ENCODE measurements at places on chromosomes 5 and 9.

GRCh38 chr9:84439250-84439649, 98.7 kb upstream of the SLC28A3 start:
- no peak for DNase-seq

GRCh38 chr5:136037001-136037705, 8.4 kb downstream of the TGFBI start:
- DNase-seq, result peak; percentile 45

GRCh38 chr5:141434006-141434405, 3.7 kb downstream of the PCDHGA12 start:
- no peak for DNase-seq

DNA sequence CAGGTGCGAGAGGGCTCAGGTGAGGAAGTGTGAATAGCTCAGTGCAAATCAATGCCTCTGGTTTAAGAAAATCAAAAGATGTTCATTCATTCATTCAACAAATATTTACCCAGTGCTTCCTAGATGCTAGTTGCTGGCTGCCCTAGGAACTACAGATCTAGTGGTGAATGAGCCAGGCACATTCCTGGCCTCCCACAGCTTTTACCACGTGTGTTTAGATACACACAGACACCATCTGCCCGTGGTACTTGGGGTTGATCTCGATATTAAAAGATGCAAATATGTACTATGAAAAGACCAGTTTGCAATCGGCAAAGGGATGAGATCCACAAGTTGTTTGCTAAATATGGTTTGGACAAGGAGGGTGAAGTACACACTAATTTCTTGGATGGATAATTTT, 78.2 kb downstream of the GTF3C4 start:
- DNase-seq, result no peak

DNA sequence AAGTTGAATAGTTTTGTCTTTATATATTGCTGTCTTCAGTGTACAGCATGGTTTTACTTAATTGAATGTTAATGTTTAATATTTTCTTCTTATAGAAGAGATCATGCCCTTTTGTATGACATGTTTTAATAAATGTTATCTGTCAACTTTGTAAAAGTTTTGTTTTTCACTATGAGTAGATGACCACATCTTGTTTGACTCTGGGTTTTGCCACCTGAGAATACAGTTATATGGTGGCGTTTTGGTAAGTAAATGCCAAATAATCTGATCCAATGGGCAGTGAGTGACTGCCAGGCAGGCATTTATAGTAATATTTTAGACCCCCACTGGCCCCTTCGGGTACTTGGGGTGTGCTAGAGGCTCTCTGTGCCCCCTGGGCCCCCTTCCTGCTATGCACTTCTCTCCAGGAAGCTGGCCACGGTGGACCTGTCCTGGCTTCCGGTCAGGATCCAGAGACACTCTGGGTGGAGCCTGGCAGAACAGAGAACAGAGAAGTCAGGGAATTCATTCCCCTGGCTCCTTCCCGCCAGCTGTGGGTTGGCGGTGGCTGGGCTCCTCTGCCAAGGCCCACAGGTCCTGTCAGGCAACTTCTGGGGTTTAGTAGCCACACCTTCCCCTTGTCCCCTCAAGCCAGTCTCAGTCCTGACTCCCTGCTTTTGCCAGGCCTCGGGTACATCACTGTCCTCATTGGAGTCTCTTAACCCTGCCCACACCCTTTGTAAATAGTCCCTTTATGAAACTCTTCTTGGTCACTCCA, 22.2 kb upstream of the ZBTB34 start:
- no peak for DNase-seq

DNA sequence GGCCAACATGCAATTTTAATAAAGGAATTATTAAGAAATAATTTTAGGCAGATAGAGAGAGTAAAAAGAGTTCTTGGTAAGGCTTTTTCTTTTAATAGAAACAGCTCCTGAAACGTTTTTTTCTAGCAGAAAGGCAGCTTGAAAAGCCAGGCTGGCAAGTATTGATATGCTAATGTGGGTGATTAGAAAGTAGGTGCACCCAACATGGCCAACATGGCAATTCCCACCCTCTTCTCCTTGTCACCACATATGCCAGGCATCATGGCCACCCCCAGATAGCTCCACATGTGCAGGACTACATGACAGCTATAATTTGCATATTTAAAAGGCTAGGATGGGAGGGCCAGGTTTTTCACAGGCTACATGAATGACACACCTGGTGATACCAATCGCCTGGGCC, 615.2 kb downstream of the PTPRD start:
- DNase-seq, result no peak

DNA sequence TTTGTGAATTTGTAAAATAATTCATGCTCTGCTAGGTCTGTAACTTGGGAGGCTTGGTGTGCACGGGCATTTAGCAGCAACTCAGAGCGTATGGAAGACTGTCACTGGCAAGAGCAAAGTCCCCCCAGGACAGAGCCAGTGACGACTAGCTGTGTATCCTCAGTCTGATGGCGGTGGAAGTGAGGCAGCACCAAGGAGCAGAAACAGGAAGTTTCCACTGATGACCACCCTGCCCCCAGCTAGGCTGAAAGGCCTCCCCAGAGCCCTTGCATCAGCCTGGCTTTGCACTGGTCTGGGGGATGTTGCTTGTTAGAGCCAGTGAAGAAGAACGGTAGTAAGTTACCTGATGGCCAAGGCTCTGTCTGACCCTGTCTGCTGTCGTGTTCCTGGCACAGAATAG, 66.8 kb upstream of the ABL1 start:
- peak; percentile 77 for DNase-seq

- no peak for DNase-seq
These were observed 243.4 kb upstream of the RAI14 start for GRCh38 chr5:34412736-34413135.

DNA sequence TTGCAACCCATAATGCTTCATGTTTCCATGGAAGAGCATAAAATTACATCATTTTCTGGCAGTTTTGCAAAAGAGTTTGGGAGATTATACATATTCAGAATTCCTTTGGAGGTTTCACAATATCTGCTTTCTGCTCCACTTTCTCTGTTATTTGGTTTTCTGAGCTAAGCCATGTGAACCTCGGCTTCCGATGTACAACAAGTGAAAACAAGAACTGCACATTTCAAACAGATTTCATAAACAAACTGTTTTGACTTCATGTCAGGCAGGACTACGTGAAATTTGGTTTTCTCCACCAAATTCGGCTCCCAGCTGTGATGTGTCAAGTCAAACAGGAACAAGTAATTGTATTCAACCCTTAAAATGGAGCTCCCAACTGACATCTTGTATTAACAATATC, 609.8 kb downstream of the IRX1 start:
- DNase-seq, result no peak

GRCh38 chr9:22052376-22052945, 43.4 kb upstream of the CDKN2B start:
- no peak for DNase-seq

DNA sequence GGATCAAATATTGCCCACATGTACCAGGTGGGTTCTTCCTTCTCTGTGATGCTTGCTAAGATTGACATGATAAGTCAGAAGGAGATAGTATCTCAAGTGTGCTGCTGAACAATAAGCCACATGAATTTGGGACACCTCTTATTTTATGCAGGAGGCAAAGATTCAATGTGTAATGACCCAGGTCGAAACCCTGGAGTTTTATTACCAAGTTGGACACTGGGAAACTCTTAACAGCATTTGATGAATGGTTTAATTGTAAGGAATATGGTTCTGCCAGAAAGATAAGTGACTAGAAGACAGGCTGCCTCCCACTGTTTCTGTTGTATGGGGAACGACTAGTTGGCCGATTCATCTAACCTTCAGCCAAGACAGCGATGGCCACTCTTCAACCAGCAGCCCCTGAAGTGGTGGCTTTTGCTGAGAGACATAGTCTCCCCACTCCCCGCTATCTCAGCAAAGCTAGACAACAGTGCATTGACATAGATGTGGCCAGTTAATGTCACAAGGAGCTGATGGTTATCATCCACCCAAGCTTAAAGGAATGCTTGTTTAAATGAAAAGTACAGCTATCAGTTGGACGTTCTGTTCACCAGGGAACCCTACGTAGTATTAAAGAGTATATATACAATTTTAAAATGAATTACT, 407.7 kb downstream of the KDM4C start:
- no peak for DNase-seq

DNA sequence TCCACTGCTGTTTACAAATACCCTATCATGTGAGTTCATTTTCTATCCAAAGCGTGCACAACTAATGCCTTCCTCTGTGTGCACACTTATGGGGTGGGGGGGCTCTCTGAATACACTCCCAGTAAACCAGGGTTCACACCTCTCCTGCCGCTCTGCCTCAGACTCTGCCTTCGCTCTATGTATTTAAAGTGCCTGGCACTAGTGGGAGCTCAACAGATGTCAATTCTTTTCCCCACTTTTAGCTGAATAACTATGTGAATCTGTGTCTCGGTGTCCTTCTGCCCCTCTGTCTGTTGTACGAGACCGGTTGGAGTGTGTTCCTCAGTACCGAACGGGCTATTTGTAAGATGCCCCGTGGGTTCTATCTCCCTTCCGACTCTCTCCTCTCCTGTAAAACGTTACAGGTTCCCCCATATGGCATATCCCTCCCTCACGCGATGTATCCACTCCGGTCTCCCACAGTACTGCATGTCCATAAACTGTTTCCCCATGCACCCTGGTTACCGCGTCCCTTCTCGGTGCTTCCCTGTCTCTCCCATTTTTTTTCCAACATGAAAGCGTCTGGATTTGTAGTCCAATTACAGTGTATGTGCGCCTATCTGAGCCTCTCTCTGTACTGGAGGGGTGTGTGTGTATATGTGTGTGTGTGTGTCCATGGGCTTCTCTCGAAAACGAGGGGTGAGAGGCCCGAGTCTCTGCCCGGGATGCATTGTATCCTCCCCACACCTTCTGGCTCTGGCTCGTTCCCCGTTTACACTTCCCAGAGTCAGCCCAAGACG, 1.6 kb downstream of the ELL2 start:
- peak; percentile 47 for DNase-seq

GRCh38 chr5:40842351-40842750, 1.2 kb downstream of the CARD6 start:
- peak; percentile 10 for DNase-seq

GRCh38 chr5:138706655-138707480, 46.4 kb upstream of the CTNNA1 start:
- no peak for DNase-seq

DNA sequence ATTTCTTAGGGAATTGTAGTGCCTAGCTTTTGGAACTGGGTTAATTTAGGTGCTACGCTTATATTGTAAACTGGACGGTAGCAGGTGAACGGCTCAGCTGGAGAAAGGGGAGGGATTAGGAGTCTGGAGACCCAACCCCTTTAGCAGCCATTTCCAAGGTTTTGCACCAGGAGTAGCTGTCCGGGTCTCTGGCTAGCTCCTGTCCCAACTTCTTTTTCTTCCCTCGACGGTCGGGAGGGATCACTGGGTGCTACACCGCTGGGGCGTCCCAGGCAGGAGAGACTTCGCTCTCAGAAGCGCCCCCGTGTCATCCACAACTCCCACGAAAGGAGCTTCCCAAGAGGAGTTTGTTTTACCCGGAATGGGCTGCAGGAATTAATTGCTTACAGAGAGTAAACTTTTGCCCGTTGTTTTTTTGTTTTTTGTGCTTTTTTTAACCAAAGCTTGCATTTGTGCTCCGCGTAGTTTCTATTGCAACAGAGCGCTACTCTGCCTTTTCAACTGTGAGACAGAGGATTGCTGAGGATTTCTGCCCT, 1640.9 kb upstream of the C9orf72 start:
- peak; percentile 11 for DNase-seq

DNA sequence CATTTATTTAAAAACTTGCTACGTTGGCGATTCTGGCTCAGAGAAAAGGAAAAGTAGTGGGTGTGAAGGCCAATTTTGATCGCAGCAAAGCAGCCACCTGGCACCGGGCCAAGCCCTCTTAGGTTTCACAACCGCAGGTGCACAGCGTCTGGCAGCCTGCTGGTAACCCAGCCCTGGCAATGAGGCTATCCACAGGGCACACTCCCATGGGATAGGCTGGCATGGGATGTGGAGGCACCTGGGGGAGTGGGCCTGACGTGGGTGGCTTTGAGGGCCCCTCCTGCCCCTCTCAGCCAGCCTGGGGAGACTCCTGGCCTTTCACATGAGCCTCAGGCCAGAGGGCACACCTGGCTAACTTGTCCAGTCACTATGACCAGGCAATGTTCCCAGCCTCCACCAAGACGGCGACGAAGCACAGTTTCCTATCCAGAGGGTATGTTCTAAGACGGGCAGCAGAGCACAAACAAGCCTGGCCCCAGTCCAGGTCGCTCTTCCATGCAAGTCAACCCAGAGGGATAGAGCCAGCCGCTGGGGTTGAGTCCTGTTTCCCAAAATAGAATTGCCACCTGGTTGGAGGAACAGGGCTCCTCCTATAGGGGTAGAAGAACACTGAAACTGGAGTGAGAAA, 19.0 kb downstream of the CMBL start:
- DNase-seq, result peak; percentile 47

GRCh38 chr5:80408484-80409366, 861 bp downstream of the ZFYVE16 start:
- peak; percentile 59 for DNase-seq

- DNase-seq, result no peak
These were observed 405.4 kb downstream of the DMAC1 start for GRCh38 chr9:7394002-7394774.

- no peak for DNase-seq
These were observed 90.4 kb downstream of the LHX2 start for GRCh38 chr9:124101969-124102345.

DNA sequence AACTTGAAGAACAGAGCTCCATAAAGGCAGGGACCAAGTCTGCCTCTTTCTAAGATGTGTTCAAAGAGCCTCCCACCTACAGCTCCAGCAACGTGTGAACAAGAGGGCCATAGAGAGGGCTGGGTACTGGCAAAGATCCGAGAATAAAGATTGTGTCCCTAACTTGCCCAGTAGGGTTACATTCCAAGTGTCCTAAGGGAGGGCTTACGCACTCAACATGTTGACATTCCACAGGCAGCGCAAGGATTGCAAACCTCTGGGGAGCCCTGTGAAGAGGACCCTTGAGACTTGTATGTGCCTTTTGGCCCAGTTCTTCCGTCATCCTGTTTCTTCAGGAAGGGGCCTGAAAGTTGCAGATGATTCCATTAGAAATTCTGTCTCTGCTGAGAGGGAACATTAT, 48.2 kb upstream of the ENTREP1 start:
- DNase-seq, result no peak

All from small intestine (tissue), 16 donors.